T1000 (cell line): ENCODE measurements at places on chromosomes 11 and 22.

- no peak for DNase-seq
These were observed 4.7 kb downstream of the SYT7 start for GRCh38 chr11:61575886-61576861.

DNA sequence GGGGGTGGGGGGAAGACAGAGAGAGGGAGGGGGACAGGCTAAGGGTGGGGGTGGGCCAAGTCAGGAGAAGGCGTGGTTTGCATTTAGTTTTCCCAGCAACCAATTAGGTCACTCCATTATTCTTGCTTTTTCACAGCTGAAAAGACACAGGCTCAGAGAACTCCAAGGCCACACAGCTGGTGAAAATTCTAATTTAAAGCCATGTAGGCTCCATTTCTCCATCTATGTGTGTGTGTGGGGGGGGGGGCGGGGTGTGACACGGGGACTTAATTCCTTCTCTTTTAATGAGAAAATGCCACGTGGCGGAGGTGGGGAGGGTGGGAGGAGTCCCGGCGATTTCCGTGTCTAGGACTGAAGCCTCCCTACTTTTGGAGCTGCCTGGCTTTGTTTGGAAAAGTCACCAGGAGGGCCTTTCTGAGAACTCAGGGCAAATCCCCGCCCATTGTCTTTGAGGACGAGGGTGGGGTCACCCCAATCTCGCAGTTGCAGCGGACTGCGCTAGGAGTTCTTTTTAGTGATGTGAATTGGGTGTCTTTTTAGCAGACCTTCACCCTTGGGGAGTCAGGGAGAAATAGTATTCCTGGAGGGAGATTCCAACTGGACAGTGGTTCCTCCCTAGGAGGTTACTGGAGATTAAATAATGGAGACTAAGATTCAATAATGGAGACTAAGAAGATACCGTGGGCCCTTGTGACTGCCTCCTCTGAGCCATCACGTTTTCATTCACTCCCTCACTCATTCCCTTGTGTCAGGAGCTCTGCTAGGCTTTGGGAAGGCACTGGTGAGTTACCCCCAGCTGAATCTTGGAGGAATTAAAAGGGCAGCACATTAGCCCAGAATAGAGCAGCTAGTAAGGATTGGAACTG is 36.4 kb upstream of the PTPRJ start:
- DNase-seq: no peak

DNA sequence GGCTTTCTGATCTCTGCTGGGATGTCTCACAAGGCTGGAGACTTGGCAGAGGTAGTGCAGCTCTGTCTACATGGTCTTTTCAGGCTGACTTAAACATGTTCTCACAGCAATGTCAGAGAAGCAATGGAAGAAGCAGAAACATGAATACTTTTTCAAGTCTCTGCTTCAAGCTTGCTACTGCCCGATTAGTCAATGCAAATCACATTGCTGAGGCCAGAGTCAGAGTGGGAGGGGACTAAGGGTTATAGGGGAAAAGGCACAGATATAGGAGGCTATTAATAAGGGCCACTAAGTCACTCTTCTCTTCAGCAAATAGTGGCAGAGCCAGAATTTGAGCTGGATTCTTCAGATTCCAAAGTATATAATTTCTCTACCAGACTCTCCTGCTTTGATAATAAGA is 390.5 kb downstream of the TMEM135 start:
- DNase-seq: no peak

GRCh38 chr22:26544489-26544888 is 32.2 kb upstream of the TFIP11 start:
- DNase-seq: no peak

DNA sequence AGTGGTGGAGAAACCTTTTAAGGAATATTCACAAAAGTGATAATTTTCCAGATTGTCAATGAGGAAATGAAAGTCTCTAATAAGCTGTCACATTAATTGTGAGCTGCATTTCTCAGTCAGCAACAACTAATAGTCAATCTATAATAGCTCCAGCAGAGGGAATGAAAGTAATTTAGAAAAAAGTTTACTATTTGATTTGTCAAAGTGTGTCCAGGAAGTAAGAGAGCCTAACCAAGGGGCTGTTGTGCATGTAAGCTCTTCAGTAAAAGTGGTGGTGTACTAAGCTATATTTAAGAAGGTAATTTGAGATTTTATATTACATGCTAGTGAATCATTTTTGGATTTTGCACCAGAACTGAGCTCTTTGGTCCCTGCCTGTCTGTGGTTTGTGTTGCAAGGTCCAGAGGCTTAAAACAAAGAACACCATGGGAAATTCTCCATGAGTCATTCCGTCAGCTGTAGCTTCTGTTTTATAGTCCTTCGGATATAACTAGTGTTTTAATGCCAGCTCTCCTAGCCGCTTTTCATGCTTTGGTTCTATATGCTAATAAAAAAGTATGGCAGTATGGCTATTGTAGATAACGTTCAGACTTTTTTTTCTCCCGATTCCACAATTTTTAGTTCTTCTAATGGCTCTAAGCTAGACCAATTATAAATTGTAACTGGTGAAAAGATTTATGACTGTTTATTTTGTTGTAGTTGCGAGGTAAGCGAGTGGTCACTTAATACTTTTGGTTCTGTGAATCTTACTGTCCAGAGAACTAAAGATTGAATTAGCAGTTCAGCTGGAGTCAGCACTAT is 64.6 kb downstream of the ARHGEF12 start:
- DNase-seq: peak; percentile 27

DNA sequence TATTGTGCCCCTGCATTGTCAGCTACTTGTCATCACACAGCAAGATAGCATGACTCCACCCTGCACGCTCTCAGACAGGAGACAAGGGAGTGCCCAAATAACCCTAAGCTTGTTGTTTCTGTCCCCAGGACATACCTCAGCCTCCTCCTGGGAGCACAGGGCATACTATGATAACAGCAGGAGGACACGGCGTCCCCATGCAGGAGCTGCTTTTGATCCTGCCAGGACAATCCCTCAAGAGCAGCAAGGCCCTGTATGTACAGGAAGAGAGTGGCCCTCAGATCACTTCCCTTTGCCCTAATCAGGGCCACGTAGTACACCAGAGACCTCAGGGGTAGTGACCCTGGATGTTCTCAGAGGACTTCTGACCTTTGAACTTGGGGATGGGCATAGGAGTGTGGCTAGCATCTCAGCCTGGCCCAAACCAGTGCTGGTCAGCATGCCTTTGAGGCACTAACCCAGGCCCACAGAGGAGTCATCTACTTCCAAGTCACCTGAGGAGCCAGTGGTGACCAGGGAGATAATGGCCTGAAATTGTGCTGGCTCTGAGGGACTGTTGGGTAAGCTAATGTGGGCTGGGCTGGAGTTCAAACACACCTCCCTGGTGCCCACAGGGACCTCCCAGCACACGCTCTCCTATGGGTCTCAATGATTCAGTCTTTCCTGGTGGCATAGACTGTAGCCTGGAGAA is 9.2 kb downstream of the APOA4 start:
- DNase-seq: no peak

- no peak for DNase-seq
These were observed 476.3 kb upstream of the LRRC4C start for GRCh38 chr11:41935795-41936194.

DNA sequence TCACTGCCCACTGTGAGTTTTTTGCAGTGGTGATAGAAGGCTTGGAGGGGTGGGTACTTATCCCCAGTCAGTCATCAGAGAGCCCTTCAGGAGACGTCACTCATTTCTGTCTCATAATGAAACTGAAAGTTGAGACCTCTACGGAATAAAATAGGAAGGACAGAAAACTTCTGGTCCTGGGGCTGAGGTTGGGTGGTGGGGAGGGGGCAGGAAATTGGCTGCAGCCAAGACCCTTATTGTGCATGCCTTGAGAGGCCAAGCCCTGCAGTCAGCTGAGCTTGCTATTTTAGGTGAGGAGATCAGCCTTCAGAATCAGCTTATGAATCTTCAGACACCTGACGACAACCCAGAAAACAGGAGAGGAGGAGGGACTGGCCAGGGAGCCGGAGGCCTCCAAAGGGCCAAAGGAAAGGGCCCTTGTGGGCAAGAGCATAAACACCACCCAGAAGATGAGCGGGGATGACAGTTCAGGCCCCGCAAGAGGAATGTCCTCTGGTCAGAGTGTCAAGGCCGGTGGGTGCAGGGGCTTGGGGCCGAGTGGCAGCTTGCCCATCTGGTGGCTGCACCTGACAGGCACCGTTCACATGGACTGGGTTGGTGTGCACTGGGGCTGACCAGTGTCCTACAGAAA is 17.9 kb upstream of the ADA2 start:
- DNase-seq: no peak

- DNase-seq: no peak
These were observed 59.4 kb downstream of the GRK3 start for GRCh38 chr22:25623851-25624250.

DNA sequence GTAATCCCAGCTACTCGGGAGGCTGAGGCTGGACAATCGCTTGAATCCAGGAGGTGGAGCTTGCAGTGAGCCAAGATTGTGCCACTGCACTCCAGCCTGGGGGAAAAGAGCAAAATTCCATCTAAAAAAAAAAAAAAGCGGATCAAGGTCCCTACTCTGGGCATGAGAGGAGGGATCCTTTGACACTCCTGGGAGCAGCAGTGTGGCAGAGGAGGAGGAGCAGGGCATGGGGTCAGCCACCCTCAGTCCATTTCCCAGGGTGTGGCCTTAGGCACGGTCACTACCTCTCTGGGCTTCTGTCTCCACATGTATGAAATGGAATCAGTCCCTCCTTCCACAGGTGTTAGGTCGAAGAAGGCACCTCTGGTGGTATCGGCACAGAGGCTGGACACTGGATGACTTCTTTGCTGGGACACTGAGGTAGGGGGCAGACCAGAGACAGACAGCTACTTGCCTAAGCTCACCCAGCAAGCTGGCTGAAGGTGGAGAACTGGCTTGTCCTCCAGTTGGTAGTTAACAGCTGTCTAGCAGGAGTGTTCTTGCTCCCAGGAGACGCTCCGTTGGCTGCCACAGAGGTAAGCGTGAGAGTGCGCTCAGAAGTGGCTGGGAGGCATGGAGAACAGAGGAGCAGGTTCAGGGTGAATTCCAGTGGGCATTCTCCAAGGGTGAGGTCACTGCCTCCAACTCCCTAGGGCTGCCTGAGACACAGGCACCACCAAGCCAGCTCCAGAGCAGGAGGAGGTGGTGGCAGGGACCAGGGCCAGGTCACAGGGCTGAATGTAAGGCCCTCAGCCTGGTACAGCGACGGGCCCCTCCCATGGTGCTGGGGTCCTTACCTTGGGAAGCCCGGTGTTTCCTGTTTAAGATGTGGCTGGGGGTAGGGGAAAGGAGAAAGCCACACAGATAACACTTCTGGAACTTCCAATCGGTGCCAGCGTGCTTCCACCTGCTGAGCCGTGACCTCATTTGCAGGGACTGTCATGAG is 19.5 kb downstream of the TXN2 start:
- DNase-seq: peak; percentile 84

GRCh38 chr11:59011655-59012397 is 72.5 kb downstream of the GLYATL1 start:
- no peak for DNase-seq

GRCh38 chr11:72727521-72727920 is 24.7 kb downstream of the ARAP1 start:
- no peak for DNase-seq

DNA sequence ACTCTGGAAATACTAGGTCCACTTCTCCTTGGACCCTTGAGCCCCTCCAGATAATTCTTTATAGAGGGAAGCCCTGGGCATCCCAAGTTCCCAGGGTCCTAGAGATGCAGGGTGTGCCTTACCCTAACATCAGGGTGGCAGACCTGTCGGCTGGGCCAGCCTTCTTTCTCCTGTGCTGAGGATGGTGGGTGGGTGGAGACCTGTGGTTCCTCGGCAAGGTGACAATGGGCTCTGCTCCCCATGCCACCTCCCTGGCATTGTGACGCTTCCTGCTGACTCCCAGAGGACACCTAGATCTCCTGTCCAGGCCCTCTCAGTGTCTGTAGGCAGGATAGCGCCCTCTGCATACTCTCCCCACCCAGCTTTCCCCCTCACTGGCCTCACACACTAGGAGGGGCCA is 3.8 kb upstream of the DERL3 start:
- DNase-seq: no peak

- no peak for DNase-seq
These were observed 32.3 kb downstream of the ADAMTS15 start for GRCh38 chr11:130480711-130481140.

GRCh38 chr11:69280451-69280850 is 13.5 kb upstream of the MYEOV start:
- no peak for DNase-seq

GRCh38 chr11:127137771-127138280 is 137.3 kb upstream of the KIRREL3 start:
- DNase-seq: no peak

GRCh38 chr11:119469506-119469905 is 46.5 kb upstream of the THY1 start:
- DNase-seq: no peak

DNA sequence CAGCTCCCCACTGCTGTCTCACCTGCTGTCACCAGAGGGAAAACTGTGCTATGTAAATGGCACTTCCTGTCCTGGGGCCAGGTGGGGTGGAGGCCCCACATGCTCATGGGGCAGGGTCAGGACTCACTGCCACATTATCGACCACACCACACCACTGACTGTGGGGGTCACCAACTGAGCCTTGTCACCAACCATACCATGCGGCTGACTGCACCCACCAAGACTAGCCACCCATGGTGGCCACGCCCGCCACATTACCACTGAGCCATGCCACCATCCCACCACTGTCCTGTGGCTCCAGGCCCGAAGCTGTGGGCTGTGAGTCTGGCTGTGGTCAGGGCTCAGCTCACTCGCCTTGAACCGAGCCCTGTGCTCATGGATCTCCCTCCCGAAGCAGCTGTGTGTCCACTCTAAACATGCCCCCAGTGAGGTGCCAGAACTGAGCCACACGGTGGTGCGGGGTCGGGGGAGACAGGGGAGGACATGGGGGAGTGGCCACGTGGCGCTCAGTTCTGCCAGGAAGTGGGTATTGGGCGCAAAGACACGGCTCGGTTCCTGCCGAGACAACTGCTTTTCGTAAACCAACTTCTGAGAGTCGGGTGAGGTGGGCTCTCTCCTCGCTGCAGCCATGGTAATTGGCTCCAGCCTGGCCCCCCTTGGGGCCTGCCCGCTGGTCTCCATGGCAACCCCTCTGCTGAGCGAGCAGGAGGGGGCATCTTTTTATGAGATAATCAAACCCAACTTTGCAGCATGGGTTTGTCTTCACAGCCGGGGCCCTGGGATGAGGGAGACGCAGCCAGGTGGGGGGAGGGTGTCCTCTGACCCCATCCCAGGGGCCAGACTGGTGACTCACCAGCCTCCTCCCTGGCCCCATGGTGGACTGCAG is 23.2 kb downstream of the RTN4R start:
- no peak for DNase-seq

DNA sequence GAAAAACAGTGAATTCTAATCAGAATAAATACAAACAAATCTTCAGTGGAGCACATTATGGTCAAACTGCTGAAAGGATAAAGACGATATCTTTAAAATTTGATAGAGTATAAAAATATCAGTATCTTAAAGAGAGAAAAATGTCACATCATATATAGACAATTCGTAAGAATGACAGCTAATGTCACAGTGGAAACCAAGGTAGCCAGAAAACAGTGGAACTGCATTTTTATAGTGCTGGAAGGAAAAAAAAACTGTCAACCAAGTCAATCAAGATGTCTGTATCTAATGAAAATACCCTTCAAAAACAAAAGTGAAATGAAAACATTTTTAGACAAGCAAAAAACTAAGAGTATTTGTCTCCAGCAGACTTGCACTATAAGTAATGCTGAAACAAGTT is 73.4 kb upstream of the HMGXB4 start:
- no peak for DNase-seq
